ENCODE measurements at places on chromosomes 3 and 15.

GRCh38 chr3:194401868-194402329, 2.8 kb upstream of the GP5 start:
- DNase-seq = no peak

DNA sequence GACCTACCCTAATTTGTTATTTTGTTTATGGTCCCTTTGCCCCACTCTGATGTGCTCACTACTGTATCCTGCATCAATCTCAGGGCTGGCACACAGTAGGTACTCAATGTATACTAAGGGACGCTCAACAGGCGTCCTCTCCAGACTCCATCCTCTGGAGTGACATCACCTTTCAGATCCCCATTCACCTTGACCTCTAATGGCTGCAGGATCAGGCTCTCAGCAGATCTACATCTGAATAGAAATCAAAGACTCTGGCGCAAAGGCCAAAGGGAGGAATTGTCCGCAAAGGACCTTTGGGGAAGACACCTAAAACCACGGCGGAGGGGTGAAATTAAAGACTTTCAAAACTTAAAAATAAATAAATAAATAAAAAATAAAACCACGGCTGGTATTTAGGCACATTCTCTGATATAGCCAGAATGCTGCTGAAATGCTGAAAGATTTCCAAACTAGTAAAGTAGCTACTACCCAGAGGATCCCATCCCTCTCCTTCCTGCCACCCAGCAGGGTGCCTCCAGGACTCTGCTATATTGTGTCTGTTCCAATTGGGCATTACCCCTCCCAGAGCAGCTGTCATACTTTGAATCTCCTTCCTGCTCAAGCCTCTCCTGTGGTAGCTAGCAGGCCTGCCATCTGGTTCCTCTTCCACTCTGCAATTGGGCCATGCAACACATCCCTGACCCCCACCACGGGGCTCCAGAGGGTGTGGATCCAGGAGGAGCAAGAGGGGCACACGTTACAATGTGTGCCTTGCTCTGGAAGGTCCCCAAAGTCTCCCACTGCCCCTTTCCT, 6.1 kb downstream of the SHF start:
- DNase-seq = no peak

DNA sequence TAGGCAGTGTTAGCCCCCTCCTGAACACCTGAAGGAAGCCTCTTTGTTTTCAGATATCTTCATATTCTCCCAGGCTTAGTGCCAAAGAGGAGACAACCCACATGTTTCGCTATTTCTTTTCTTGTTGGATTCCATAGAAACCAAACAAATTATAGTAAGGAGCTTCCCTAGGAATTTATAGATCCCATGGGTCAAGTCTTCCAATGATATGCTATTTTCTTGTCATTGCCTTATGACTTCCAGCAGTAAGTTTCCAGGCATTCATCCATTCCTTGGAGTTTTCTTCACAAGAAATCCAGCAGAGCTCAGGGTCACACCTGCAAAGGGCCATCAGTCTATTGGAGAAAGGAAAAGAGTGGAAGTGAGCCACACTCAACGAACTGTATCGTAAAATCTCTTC, 9.9 kb upstream of the KCNMB2 start:
- DNase-seq = no peak

DNA sequence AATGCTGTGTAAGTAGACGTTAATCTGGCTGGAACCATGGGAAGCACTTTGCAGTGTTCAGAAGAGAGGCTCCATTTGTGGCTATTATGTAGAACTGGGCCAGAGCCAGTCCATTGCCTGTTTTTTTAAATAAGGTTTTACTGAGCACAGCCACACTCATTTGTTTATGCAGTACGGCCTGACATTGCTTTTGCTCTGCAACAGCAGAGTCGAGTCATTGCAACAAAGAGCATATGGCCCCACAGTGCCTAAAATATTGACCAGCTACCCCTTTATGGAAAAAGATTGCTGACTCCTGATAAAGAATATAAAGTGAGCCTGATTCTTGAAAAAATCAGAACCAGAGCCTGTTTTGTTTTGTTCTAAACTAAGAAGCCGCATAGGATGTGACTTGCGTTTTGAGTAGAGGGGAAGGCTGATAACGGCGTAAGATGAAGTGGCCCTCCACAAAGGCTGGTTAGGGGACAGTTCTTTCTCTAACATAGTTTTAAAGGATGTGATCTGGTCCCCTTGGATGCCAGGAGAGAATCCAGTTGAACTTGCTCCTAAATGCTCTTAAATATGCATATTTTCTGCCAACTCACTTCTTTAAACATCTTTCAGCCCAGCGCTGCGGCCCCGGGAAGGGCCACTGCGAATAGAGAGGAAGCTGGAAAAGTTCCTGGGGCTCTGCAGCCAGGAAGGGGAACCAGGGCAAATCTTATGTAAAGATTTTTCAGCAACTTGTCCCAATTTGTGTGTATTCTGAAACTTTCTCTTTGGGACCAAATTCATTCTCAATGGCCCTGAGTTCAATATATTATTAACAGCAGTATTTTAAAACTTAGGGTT, 64.5 kb downstream of the GLDN start:
- no peak for DNase-seq

- no peak for DNase-seq
Measured at GRCh38 chr3:64166584-64167162, 58.6 kb downstream of the PRICKLE2 start.

DNA sequence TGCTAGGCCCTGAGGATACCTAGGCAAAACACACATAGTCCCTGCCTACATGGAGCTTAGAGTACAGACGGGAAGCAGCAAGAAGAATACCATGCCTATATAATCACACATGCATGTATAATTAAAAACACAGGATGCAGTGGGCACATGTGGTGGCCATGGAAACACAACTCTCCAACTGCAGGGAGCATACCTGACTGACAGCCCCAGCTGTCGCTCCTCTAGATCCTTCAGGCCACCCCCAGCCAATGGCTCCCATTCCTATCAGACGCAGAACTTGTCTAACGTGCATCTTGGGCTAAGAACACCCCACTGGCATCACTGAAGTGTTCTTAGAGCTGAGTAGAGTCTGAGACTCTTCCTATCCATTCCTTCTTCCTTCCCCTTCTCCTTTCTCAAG, 125.5 kb upstream of the FRMD4B start:
- no peak for DNase-seq

DNA sequence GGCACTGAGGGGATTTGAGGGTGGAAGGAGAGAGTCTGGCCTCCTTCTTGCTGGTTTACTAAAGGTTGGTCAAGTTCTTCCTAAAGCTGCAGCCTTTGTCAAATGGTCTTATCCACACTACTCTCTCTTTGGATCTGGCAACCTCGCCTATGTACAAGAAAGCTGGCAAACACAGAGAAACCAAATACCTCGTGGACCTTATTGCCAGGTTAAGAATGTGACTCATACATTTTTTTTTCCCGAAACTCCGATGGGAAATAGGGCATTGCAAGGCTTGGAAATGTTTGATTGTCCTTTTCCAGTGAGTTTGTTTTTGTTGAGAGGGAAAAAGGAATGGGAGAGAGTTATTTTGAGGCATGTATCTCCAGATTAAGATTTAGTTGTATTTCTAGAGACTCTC, 13.9 kb downstream of the EOMES start:
- no peak for DNase-seq

DNA sequence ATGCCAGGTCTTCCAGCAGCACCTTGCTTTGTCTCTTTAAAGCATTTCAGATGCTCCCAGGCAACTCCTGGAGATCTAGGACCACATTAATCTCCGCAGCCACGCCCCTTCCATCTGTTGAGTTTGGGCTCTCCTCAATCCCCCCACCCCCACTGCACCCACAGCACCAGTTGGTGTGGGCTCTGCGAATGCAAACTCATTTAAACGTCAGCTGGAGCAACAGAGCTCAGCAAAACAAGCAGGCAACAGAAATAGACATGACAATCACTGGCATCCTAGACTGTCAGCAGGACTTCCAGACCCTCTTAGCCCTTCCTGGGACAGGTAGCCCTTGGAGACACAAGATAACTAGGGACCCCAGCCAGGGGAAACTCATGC, 106.9 kb downstream of the LSM3 start:
- no peak for DNase-seq

GRCh38 chr15:90055182-90055581, 47.1 kb downstream of the IDH2 start:
- DNase-seq = no peak

DNA sequence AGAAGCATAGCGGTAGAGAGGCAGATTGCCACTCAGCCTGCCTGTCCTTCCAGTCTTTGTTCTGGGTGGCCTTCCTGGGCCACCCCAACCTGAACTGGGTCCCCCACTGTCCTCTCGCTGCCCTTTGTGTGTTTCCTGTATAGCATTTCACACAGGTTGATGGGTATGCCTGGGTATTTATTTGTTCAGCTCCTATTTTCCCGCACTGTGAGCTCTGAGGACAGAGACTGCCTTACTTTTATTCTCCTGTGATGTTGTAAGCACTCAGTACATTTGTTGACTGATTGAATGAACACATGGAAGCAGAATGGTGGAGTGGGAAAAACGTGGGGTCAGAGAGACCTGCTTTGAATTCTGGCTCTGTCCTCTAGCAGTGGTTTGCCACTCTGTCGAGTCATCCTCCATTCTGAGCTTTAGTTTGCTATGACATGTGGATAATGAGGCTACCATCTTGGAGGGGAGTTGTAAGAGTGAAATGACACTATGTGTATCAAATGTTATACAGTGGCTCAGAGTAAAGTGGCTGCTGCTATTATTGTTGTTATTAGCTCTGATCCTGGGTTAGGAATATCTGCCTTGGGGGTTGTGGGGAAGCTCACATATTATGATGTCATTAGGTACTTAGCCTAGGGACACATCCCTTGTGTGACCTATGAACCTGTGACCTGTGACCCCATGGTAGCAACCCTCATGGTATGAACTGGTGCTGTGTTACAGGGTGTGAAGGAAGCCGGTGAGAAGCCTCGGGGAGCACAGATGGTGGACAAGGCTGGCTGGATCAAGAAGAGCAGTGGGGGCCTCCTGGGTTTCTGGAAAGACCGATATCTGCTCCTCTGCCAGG, 6.4 kb downstream of the PLEKHO2 start:
- no peak for DNase-seq

DNA sequence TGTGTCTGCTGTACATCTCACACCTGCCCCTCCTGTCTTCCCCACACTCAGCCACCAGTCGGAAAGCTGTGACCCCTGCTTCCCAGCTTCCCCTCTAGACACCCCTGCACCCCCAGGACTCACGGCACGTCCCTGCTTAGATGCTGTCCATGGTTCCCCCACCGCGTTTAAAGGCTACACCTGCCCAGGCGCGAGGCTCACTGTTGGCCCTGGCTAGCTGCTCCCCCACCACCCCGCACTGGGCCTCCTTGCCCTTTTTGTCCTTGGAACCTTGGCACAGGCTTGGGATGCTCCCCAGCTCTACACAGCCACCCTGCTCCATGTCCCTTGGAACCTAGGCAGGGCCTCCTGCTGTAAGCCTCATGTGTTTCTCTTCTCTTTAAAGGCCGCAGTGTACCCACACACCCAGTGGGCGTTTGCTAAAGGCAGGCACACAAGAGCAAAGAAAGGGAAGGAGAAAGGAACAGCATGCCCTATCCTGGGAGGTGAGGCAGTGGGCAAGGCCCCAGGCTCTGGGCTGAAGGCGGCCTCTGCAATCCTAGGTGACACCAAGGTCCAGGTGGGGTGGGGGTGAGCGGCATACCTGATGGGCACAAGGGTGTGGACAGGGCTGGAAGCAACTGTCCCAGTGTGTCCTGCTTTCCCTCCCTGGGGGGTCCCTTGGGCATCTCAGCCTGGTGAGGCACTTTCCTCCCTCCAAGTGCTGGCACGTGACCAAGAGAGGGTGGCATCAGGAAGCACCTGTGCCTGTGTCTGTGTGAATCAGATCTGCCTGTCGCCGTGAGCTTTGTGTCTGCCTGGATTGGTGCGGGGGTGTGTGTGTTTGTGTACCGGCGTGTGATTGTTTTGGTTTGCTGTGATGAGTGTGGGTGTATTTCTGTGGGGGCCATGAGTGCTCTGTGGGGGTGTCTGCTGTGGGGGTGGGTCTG, 54.4 kb downstream of the TPRA1 start:
- DNase-seq = no peak

DNA sequence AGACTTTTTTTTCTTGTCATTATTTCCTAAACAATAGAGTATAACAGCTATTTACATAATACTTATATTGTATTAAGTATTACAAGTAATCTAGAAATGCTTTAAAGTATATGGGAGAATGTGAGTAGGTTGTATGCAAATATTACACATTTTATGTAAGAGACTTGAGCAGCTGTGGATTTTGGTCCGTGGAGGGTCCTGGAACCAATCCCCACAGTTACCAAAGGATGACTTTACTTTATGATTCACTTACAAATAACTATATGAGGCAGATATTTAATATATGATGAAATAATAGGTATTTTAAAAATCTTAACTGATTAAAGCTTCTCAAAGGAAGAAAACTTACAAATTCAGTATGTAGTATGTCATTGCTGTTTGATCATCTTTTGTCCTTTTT, 56.3 kb downstream of the PPP2R3A start:
- no peak for DNase-seq

GRCh38 chr3:158909870-158910269, 108.0 kb downstream of the MFSD1 start:
- no peak for DNase-seq

GRCh38 chr3:27454461-27454860, 29.7 kb downstream of the SLC4A7 start:
- DNase-seq = no peak

GRCh38 chr3:16606398-16606797, 1.2 kb upstream of the DAZL start:
- DNase-seq = no peak

GRCh38 chr15:63672369-63672768, 75.2 kb downstream of the FBXL22 start:
- no peak for DNase-seq

DNA sequence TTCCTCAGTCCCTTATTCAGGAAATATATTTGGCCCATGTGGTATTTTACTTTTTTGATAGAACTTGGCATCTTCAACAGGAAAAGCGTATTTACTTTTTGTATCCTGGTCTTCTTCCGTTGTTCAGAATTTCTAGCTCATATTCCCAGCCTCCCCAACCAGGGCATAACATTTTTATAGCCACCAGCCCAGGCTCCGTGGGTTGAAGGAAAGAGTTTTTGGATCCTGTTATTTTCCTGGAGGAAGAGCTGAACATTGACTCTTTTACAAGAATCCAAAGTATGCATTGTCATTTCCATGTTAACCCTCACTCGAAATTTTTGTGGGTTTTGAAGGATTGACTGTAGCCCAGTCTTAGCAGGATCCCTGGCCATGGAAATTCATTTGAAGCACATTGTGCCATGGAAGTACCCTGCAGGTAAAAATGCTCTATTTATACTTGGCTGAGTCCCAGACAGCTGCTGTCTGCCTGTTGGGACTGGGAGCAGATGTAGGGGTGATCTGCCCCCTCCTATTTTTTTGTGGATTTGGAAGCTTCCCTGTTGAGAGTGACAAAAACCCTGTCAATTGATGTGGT, 98.8 kb downstream of the AKAP13 start:
- no peak for DNase-seq
